ENCODE measurements at places on chromosomes 16 and 17.

GRCh38 chr16:56347670-56348069 is 77.7 kb downstream of the AMFR start:
- DNase-seq: no peak

DNA sequence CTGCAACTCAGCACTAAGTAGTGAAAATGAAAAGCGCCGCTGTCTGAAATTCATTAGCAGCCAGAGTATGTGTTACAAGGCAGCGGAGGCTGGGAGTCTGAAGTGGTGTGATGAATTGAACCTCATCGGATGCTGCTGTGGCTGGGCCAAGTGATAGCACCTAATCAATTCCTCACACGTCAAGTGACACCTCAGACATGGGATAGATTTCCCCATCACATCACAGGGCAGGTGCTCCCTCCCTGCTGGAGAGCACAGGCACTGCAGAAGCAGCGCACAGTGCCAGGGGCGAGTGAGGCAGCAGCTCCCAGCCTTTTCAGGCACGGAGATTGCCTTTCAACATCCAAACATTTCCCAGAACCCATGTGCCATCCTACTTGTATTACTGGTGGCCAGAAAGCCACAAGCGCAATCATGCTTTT is 32.2 kb downstream of the DRC3 start:
- no peak for DNase-seq

DNA sequence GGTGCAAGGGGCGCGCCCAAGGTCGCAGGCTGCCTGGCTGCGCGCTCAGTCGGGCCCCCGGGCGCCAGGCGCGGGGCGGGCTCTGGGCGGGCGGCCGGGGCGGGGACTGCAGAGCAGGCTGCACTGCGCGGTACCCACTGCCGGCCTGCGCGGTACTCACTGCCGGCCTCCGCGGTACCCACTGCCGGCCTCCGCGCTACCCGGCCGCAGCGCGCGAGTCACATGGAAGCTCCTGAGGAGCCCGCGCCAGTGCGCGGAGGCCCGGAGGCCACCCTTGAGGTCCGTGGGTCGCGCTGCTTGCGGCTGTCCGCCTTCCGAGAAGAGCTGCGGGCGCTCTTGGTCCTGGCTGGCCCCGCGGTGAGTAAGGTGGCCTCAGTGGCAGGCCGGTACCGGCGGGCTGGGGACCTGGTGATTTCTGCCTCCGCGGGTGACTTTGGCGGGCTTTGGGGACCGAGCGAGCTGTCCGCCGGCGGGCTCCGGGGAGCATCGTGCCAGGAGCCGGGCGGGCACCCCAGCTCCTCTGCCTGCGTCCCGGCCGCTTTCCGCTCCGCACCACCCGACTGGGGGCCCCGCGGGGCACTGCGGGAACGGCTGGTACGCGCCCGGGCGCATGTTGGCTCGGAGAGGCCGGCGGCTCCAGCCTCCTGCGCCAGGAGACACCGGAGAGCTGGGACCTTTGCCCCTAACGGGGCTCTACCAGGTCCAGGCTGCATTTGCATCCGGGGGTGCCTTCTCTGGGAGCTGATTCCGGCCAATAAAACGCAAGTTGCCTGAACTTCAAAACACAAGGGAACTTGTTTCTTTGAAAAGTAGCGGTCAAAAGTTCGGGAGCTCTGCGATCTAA is at the start of gene SLC47A1:
SLC47A1 (plus strand) TSS at position 137 of the 844 bp plus-strand sequence; CDS start at position 223, 86 bp downstream.
- peak; percentile 70 for DNase-seq

DNA sequence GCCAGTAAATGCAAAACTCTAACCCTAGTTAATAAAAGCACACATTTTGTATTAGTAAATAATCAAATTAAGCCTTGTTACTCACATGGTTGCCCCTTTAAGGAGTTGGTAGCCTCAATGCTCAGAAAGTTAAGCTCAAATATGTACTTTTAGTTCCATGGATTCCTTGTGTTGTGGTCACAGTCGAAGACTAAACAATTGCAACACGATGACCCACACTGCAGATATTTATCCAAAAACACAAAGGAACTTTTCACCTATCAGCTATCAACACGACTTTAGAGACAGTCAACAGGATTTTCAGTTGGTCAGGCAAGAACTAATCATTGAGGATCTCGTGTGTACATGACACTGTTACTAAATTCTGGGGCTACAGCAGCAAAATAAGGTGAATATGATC is 47.4 kb upstream of the NUDT7 start:
- peak; percentile 41 for DNase-seq

DNA sequence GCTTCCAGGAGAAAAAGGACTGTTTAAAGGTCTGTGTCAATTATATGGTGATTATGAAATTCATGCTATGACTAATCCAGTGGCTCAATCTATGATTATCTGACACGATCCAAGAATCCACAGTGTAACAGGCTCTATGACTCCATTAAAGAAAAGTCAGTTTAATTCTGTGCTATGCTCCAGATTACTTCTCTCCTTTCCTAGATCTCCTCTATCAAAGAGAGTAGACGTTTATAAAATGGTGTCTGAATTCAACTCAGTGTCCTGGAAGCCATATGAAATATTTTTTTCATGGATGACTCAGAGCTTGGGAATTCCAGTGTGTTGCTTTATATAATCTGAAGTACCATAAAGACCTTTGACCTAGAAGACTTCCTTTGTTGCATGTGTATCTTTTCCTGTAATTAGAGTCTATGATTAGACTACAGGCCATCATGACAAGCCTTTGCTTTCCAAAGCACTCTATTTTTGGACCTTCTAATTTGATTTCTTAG is 27.0 kb upstream of the NF1 start:
- peak; percentile 83 for DNase-seq

DNA sequence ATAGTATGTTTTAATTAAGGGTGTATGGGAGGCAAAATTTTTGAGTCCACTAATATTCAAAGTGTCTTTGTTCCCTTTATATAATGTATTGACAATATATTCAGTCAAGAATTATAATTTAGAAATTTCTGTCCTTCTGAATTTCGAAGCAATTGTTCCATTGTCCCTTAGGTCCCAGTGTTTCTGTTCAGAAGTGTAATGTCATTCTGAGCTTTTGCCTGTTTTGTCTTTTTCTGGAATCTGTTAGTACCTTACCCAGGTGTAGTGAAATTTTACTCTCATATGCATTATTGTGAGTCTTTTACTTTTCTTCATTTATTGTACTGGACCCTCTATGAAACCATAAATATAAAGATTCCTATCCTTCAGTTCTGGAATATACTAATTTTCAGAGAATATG is 505.7 kb upstream of the KIF2B start:
- DNase-seq: no peak

GRCh38 chr16:68367030-68367429 is 56.2 kb downstream of the PRMT7 start:
- DNase-seq: peak; percentile 76

GRCh38 chr17:5892921-5893675 is 177.1 kb upstream of the WSCD1 start:
- DNase-seq: no peak

- no peak for DNase-seq
Observed at GRCh38 chr16:84041881-84042280, 714 bp downstream of the SLC38A8 start.

- DNase-seq: no peak
Observed at GRCh38 chr16:55568207-55568606, 1.7 kb downstream of the CAPNS2 start.

DNA sequence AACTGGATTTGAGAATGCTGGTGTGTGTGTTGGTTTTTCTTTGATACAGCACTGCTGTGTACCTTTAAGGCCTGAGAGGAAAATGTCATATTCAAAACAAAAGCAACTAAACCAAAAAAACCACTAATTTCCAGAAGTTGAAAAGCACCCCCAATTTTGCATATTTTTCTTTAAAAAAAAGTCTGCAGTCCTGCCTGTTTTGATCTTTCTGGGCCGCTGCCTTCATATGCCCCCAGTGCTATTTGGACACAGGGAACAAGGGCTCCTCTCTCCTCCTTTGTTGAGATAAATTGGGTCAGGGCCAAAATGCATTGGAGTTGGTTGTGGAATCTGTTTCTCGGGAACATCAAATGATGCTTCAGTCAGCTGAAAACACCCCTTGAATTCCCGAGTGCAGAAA is 26.9 kb downstream of the GPT2 start:
- DNase-seq: no peak

DNA sequence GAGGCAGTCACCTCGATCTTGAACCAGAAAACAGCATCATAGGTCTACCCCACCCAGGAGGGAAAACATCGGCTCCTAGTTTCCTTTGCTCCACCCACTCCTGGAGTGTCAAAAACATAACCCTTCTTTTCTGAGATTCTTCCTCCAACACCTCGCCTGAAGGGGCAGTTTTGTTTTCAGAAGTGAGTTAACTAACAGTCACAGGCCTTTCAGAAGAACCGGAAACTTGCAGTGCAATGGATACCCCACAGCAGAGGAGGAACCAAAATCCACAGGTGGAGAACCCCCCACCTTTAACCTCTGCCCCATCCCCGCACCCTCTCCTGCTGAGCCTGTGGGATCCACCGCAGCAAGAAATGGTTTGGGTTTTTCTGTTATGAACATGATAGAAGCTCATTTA is 7.8 kb upstream of the TEX2 start:
- DNase-seq: no peak
